ENCODE measurements at places on chromosomes 7 and 10.

DNA sequence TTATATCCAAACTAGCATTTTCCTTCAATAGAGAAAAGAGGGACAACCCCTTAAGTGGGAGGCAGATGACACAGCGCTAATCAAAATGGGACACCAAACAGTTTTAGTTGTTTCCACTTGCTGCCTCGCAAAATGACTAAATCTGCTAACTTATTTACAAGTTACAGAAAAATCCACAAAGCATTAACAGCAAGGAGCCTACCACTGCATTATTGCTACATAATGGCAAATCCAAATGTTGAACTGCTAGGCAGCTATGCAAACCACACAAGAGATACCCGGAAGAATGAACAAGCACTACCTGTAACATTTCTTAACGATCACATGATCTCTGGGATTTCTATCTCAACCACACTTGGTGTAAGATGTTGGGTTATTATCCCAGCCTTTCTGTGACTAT is 96.7 kb downstream of the SFMBT2 start:
- no peak for DNase-seq

GRCh38 chr10:82628373-82628772 is 753.4 kb downstream of the NRG3 start:
- DNase-seq, result no peak

DNA sequence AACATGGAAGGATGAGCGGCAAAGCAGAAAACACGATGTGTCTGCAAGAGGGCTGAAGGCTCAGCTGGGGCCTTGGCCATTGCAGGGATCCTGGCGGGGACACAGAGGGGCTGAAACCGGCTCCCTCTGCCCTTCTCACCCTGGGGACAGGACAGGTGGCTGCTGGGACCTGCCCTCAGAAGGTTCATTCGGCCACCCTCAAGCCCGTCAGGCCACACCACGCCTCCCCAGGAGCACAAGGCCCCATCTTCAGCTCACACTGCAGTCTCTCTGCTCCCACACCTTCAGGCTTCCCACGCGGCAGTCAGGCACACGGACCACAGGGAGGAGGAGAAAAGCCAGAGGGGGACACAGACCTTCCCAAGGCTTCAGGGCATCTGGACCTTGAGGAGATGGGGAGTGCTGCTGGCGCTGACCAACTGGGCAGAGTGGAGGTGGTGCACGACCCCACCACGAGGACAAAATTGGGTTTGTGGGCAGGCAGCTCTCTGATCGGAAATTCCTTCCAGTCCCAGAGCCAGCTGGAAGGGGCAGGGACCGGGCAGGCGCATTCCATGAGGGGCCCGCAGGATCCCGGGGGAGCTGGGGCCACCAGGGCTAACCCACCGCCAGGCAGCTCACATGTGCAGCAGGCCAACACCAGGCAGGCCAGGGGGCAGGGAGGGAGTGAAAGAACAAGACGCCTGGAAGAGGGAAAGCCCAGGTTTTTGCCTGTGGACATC is 104.0 kb downstream of the MAD1L1 start:
- no peak for DNase-seq

DNA sequence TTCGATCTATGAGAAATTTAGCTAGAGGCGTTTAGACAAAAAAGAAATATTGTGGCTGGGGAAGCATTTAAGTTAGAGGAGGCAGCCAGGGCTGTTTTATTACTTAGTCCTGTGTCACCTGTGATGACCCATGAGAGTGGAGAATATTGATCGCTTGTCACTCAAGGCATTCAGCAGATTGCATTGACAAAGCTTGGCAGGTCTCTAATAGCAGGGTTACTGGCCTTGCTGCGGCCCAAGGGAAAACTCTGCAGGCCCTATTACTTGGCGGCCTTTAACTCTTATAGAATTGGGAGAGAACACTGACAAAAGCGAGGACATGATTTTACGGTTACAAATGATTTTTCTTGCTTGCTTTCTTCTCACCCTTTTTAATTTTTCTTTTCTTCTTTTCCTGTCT is 473.5 kb downstream of the AUTS2 start:
- DNase-seq, result no peak

DNA sequence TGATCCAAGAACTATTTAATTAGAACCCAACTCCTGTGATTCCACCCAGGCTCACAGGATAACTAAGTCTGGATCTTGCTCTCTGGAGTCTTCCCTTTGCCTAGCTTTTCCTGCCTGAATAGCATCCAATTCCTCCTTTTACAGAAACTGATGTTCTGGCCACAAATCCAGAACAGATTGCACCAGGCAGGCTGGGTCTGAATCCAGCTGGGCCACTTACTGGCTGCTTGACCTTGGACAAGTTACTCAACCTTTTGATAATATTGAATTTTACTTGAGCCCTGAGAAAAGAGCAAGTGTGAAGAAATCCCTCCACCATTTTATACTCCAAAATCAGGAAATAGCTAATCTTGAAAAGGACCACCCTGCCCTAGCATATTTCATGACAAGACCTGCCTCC is 55.5 kb upstream of the SLC35G1 start:
- DNase-seq, result peak; percentile 44

DNA sequence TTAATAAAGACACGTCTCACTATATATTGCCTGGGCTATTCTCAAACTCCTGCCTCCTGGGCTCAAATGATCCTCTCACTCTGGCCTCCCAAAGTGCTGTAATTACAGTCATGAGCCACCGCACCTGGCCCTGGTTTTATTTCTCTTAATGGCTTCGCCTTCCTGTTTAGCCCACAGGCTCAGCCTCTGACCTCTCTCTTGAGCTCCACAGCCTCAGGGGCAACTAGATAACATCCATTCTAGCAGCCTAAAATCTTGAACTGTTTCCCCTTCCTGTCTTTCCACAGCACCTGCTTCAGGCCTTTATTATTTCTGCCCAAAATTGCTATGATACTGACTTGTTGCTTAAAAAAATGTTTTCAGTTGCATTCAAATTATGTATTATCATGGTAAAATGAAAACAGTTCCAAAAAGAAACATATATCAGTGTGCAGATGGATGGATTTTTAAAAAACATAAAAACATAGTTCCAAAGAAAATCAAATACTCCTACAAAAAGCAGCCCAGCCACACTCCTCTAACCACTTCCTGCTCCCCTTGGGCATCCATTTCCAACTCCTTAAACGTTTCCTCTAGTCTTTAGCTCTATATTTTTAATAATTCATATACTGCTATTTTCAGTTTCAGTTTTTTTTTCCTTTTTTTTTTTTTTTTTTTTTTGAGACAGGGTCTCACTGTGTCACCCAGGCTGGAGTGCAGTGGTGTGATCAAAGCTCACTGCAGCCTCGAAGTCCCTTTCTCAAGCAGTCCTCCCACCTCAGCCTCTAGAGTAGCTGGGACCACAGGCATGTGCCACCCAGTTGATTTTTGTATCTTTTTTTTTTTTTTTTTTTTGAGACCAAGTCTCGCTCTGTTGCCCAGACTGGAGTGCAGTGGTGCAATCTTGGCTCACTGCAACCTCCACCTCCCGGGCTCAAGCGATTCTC is 5.1 kb upstream of the BAZ1B start:
- no peak for DNase-seq

DNA sequence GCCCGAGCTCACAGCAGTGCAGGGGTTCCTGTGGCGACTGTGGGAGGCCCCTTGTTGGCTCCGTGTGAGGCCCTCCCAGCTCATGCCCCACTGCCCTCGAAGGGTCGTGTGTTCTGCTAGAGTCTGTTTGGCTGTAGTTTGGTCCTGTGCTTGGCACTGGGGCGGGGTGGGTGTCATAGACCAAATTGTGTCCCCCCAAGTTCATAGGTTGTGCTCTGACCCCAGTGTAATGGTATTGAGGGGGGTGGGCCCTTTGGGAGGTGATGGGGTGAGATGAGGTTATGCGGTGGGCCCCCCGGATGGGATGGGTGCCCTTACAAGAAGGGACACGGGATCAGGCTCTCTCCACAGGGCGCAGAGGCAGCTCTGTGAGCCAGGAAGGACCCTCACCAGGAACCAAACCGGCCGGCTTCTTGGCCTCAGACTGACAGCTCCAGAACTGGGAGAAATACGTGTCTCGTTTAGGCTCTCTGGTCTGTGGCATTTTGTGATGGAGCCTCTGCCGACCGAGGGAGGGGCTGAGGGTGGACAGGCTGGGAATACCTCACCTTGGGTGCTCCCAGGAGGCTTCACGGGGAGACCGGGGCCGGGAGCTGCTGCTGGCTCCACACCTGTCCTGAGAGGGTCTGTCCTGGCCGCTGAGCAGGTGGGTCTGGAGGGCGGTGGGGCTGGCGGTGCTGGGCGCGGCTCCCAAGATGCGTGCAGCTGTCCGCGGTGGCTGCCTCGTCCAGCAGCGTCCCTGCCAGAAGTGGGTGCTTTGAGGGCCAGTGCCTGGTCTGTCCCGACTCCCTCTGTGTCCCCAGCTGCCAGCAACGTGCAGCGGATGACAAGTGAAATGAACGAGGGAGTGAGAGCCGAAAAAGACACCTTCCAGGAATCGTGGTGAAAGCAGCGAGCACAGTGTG is 89.4 kb downstream of the INPP5A start:
- no peak for DNase-seq

GRCh38 chr10:73998623-73998928 is 660 bp downstream of the VCL start:
- DNase-seq, result no peak

GRCh38 chr10:119242186-119242585 is 34.8 kb downstream of the GRK5 start:
- DNase-seq, result no peak

DNA sequence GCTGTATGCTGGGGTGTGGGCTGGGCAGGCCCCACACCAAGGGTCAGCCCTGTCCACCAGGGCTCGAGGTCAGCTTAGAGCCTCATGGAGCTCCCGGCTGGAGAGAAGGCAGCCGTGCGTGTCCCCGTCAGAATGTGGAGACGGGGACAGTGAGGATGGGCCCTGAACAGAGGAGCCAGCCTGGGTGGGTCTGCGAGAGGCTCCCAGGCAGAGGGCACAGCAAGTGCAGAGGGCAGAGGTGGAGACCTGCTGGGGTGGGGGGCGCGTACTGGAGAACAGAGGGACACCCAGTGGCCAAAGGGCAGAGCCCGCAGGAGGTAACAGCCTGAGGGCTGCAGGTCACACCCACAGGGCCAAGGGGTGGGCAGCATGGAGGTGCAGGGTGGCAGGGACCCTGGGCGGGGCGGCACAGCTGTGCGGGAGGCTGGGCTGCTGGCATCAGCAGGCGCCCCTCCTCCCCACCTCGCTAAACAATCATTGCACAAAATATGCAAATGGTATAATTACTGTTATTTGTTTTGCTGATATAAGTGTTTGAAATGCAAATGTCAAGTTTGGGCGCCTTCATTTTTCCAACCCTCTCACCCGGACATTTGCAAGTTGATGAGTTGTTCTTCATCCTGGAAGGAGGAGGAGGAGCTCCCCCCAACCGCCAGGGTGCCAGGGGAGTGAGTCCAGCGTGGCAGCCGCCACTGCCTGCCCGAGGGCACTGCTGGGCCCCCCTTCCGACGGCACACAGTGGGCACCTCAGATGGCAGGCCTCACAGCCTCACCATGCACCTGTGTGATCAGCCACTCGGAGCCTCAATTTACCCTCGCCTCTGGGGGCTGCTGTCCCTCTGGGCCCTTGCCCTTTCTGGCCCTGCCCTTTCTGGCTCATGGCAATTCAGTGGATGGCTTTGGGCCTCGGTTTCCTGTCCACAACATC is 35.0 kb downstream of the ELFN1 start:
- no peak for DNase-seq

GRCh38 chr7:26898891-26899290 is 34.5 kb upstream of the SKAP2 start:
- peak; percentile 59 for DNase-seq

DNA sequence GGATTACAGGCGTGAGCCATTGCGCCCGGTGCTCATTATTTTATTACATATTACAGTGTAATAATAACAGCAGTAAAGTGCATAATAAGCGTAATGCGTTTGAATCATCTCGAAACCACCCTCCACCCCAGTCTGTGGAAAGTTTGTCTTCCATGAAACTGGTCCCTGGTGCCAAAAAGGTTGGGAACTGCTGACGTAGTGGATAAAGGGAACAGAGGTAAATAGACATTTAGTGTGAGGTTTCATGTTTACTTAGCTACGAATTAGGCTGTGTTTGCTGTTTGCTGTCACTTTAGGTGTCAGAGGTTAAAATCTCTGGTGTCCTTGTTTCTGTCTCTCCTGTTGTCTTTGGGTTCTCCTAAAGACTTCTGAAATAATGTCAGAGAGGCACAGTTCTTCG is 60.3 kb upstream of the SLC39A12 start:
- no peak for DNase-seq

DNA sequence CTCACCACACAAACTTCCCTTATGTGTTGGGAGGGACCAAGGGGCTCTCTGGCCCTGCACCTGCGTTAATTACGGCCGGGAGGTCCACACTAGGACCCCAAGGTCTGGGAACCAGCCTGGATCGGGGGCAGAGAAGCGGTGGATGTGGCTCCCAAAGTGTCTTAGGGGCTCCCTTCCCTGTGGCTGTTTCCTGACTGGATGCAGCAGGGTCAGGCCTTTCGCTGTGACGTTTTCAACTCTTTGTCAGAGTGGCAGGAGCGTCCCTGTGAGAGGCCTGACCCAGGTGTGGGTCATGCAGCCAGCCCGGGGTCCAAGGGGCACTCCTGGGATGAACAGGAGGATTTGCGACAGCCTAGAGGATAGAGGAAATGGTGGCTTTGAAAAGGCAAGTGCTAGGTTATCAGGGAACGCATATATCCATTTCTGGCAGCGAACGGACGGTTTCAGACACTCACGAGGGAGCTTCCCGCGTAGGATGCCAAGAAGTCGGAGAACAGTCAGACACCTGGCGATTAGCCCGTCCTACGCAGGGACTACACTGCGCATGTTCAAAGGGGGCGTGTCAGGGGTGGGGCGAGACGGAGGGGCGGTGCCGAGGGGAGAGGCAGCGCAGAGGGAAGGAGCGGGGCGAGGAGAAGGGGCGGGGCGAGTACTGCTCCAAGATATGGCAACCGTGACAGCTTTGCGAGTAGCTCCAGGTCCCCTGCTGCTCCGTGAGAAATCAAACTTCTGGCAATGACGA is 46.2 kb upstream of the ZNF716 start:
- DNase-seq, result no peak

DNA sequence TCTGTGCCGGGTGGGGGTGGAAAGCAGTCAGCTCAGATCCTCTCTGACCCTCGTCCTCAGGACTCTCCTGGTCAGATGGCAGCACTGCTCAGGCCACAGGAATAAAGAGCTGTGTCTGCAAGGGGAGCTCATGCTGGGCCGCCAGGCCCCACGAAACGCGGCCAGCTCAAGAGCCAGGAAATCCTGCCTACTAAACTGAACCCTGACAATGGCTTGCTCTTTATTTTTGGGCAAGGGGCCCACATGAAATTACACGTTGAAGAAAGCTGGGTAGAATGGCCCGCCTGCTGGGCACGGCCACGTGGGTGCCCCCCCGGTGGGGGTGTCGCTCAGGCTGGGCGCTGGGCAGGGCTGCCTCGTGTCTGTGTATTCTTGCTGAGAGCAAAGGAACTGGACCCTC is 103.0 kb downstream of the ITIH5 start:
- no peak for DNase-seq

- DNase-seq, result no peak
Observed at GRCh38 chr10:109253306-109253705, 670.0 kb downstream of the XPNPEP1 start.

All from fibroblast of gingiva (primary cell).